ENCODE measurements at places on chromosomes 3 and 15. TPM values are rescaled to one million over a fixed set of nuclear protein-coding genes. Genes with fewer than 3 reads are reported as not detected.

GRCh38 chr15:80536716-80537115 lies 132.5 kb downstream of the ARNT2 start:
- no peak for DNase-seq

PTX3 gene
- total RNA-seq = 15.4 TPM

DNA sequence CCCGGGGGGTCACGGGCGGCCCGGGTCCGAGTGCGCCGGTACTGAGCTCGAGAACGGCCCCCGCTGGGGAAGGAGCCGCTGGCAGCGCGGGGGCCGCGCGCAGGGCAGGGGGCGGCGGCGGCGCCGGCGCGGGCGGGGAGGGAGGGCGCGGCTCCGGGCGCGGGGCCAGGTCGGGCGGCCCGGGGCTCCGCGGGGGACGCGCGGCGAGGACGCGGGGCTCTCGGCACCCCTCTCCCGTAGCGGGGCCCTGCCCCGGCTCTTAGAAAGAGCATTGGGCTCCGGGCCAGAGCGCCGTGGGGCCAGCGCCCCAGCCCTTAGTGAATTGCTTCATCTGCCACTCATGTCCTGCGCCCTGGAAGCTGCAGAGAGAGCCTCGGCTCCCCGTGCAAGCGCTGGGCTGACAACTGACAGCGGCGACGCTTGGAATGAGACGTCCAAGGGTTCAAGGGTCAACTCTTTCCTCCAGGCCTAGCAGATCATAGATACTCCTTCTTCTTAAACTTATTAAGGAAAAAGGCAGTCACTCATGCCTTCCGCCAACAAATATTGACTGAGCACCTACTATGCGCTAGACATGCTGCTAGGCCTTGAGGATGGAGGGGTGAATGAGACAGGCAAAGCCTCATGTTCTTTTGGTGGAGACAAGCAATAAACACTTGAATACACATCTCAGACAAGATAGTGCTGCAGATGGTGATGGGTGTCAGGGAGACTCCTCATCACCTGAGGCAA lies 140.8 kb downstream of the SMAD6 start:
- DNase-seq = peak; percentile 89

DNA sequence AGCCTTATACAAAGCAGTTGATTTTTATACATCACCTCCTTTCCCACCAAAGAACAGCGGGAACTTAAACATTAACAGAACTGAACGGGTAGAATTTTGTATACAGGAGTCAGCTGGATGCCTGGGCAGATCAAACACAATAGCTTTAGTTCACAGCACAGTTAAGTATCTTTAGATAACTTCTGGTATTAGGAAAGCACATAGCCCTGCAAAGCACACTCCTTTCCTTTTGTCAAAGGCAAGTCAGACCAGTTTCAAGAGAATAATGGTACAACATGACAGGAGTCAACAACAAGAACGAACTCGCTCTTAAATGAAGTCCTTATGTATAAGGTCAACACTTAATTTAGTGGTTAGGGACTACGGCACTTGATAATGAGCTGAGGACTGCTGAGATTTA lies 26.3 kb downstream of the ABCC5 start:
- DNase-seq = no peak

PDE12 gene
- total RNA-seq = 20.6 TPM

GRCh38 chr15:45251888-45252287 lies at the start of gene SLC28A2:
SLC28A2 (plus strand) TSS chr15:45252234; CDS start chr15:45253216, 982 bp downstream.
- DNase-seq = no peak

GRCh38 chr3:133747373-133747772 lies 1.2 kb downstream of the TF start:
- DNase-seq = no peak

SIDT1 gene
- 0.08 TPM for total RNA-seq

- no peak for DNase-seq
Observed at GRCh38 chr15:62818691-62819090, 223.9 kb upstream of the TPM1 start.

Measured in psoas muscle (tissue), 8 donors.